Stimulated activated CD4-positive, alpha-beta T cell treated with anti-CD3 and anti-CD28 coated beads, Interleukin-4, amount 100 ng/mL, for 1 hour (primary cell): ENCODE measurements at places on chromosomes 3 and 15.

GRCh38 chr15:66617137-66618090 is 51.6 kb upstream of the LCTL start:
- DNase-seq = no peak

DNA sequence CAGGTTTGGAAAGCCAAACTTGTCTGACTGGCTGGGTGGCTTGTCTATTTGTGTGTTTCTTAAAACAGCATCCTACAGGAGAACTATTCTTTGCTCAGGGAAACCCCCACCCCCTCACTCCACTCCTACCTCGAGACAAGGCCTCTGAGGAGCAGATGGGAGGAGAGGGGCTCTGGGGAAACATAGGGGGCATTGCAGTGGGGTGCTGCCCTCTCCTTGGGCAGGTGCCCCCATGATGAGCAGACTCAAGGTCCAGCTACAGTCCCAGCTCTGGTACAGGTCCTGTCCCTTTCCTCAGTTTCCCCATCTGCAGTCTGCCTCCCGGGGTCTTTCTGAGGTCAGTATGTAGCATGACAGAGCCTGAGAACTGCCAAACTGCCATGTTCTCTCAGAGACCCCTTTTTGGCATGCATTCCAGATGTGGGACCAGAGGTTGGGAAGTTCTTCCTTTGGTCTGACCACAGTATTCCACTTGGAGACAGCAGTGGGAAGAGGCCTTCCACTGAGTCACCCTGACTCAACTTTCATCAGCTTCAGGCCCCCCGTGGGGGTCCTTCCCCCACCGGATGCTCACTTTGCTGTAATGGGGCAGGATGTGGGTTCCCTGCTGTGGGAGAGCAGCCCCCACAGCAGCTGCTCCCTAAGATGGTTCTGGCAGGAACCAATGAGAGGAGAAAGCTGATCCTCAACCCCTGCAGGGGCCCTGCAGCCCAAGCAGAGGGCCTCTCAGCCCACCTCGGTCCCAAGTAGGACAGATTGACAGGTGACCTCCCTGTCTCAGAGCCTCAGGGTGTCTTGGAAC is 32.3 kb upstream of the CYP11A1 start:
- peak; percentile 40 for DNase-seq

- no peak for DNase-seq
These were observed 52.9 kb upstream of the FSIP1 start for GRCh38 chr15:39835550-39835949.

DNA sequence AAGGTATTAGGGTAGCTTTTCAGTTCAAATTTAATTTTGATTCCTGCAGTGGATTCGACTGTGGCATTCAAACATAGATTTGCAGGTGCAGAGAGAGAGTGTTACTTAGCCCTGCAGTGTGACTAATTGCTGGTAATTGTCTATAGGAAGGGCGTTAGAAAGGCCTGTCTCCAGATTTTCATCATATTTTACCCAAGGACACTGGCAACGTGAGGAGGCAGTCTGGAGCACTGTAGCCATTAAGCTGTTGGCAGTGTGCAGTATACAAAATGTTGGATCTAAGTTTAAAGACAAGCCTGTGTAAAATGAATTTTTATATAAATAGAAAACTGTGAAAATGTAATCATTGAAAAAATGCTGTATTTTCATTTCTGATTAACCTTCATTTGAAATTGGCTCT is 342.9 kb downstream of the CNTN4 start:
- no peak for DNase-seq

GRCh38 chr3:181730316-181730715 is 18.6 kb downstream of the SOX2 start:
- no peak for DNase-seq

GRCh38 chr3:67923796-67924195 is 269.4 kb upstream of the SUCLG2 start:
- no peak for DNase-seq

GRCh38 chr3:137071104-137071503 is 113.3 kb downstream of the IL20RB start:
- no peak for DNase-seq

GRCh38 chr15:28084547-28084946 is 14.6 kb downstream of the OCA2 start:
- no peak for DNase-seq
